ENCODE measurements at places on chromosomes 7 and 10. TPM values are rescaled to one million over a fixed set of nuclear protein-coding genes. Genes with fewer than 3 reads are reported as not detected.

Gene CALHM3
- total RNA-seq = not detected

Gene HMX2
- total RNA-seq = not detected

Gene FAM131B
- total RNA-seq = 4.0 TPM

Gene ANAPC16
- total RNA-seq = 52.9 TPM

Gene TMEM196
- total RNA-seq = not detected

Gene VTI1A
- total RNA-seq = 31.1 TPM

Gene PHYHIPL
- 0.70 TPM for total RNA-seq

Gene TAF3
- 7.2 TPM for total RNA-seq

Gene FOXP2
- 23.1 TPM for total RNA-seq

Gene HOXA5
- not detected for total RNA-seq

Gene KIF20B
- 7.2 TPM for total RNA-seq

Gene AKR1C4
- total RNA-seq = not detected

Gene PAPOLB
- not detected for total RNA-seq

Gene SLC29A4
- total RNA-seq = 9.7 TPM

Gene TMEM273
- total RNA-seq = not detected

Gene BET1
- 32.3 TPM for total RNA-seq

Gene GALNT17
- total RNA-seq = 24.2 TPM

Gene SPDYE8
- not detected for total RNA-seq

Gene IGF2BP3
- 47.9 TPM for total RNA-seq

Gene TMEM176A
- not detected for total RNA-seq

Gene SMKR1
- not detected for total RNA-seq

Gene CPXM2
- not detected for total RNA-seq

Gene PRLHR
- not detected for total RNA-seq

Gene TWIST1
- 26.5 TPM for total RNA-seq

Gene FBXL13
- 0.97 TPM for total RNA-seq

Gene SEMA3A
- total RNA-seq = 0.65 TPM

Gene CAMK2B
- 0.27 TPM for total RNA-seq

Gene CDHR1
- 5.1 TPM for total RNA-seq

Gene CYP26A1
- total RNA-seq = 0.49 TPM

Gene CYP17A1
- not detected for total RNA-seq

Gene ZSCAN25
- total RNA-seq = 19.9 TPM

Gene TEX36
- total RNA-seq = not detected

Gene KIAA1549
- total RNA-seq = 9.2 TPM

Gene FAM107B
- 29.6 TPM for total RNA-seq

Gene CFAP58
- total RNA-seq = 0.27 TPM

Gene SPDYE9
- total RNA-seq = not detected

Gene CFAP43
- total RNA-seq = not detected

Gene CPA2
- total RNA-seq = not detected

Gene TMEM130
- total RNA-seq = 19.3 TPM

Gene LMOD2
- not detected for total RNA-seq

Gene WIPF3
- 0.51 TPM for total RNA-seq

Gene SUGCT
- total RNA-seq = 38.6 TPM

Gene NRG3
- total RNA-seq = not detected

Gene PPP1R9A
- total RNA-seq = 4.1 TPM

Gene BUD31
- total RNA-seq = 88.3 TPM

Gene AKR1E2
- 4.9 TPM for total RNA-seq
